ENCODE measurements at places on chromosomes 2 and 18.

GRCh38 chr18:45197526-45197970, 417.7 kb upstream of the SLC14A2 start:
- DNase-seq, result no peak

GRCh38 chr18:27860011-27860410, 316.9 kb downstream of the CDH2 start:
- DNase-seq, result no peak

DNA sequence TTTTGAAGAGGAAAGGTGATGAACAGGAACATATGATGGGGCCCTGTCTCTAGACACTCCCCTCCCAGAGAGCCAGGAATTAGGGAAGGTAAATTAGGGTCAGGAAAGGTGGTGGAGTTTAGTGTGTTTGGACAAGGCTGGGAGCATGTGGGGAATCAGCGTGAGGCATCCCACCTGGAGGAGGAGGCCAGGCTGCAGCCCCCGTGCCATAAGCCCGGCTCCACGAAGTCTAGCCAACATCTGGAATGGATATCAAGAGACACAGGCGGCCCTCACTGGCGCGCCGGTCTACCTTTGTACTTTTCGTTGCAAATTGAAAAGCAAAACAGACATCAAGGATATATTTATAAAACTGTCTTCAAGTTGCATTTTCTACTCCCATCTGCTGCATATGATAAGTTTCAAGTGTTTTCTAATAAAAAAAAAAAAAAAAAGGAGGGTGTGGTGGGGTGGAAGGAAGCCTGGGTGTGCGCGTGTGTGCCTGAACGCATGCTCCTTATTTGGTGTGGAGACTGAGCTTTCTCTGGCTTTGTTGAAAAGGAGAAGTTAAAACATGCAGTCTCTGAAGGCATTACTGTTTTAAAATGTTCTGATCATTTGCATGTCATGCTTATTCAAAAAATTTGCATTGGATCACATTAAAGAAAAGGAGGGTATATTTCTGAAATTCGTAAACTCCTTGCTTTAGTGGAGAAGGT, 546.7 kb upstream of the ID2 start:
- DNase-seq, result no peak

- no peak for DNase-seq
Measured at GRCh38 chr2:101744832-101745231, 47.3 kb downstream of the MAP4K4 start.

- DNase-seq, result no peak
Measured at GRCh38 chr2:202442882-202443281, 66.8 kb downstream of the BMPR2 start.

DNA sequence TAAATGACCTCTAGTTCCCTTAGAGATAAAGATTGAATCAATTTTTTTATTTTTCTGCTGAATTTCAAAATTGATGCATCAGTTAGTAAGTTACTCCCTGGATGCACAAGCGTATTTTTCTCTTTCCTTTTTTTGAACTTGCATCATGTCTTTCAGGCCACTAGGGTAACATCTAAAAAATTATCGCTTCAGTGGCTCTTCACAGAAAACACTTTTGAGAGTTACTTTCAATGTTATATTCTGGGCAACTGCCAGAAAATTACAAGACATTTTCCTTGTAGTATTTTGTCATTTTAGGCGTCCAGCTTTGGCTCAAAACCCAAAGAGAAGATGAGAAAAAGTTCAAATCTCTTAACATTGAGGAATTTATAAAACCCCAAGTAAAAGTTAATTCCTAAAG, 59.8 kb downstream of the DSEL start:
- DNase-seq, result no peak

GRCh38 chr18:13548966-13549879, 177.1 kb downstream of the FAM210A start:
- DNase-seq, result no peak

GRCh38 chr2:7020468-7020867, 103.3 kb downstream of the RNF144A start:
- DNase-seq, result no peak

DNA sequence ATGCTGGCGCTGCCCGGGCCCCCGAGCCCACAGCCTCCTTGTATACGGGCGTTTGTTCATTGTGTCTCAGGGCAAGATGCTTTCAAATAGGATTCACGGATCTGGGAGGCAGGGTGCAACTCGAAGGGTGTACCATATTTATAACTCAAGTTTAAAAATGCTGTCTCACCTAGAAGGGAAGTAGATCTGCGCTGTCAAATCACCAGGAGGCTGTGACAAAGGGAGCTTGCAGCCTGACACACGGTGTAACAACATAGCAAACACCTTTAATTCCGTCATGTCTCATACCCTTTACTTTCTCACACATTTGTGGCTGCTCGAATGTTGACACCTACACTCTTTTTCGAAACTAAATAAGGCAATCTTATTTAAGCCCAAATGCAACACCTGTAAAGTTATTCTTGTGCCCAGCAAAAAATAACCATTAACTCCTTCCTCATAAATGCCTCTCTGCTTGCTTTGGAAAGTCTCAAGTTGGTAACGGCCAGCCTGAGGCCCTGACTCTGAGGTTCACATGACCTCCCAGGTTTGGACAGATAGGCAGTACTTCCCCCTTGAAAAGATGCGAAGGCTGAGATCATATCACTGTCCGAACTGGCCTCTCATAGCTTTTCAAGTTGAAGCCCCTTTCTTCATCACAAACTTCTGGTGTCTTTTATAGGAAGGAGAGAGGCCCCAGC, 11.6 kb downstream of the ZEB2 start:
- no peak for DNase-seq

- peak; percentile 2 for DNase-seq
Measured at GRCh38 chr18:63783394-63783793, 8.2 kb downstream of the SERPINB7 start.

DNA sequence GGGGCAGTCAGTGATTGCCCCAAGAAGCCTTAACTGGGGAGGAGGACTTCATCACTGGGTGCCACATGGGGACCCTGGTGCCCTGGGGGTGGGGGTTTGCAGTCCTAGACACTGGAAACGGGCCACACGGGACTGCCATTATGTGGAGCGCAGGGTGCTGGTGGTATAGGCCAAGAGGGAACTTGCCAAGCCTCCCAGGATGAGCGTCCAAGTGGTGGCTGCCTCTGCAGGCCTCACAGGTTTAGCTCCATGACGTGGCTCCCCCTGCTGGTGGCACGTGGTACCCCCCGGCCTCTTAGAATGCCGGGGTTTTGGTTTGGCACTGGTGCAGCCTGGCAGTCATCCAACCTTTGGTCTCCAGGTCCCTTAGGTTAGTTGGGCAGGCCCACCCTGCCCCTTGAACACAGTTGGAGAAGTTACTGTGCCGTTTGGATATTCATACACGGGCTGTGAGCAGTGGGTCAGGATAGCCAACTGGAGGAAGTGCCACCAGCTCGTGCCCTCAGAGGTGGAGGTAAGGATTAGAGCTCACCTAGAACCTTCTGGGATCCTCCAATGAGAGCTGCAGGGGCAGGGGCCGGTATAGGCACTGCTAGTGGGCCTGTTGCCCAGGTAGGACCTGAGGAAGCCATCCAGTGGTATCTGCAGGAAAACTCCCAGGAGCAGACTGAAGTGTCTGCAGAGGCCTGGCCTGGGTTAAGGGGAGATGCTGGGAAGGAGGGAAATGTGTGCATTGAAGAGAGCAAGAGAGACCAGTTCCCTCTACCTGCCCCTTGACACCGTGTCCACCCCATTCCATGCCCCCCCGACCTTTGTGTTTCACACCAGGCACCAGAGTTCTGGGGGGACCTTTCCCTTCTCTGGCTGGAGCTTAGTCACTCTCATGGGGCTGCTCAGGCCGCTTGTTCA, 5.7 kb downstream of the PTMA start:
- DNase-seq, result peak; percentile 87

DNA sequence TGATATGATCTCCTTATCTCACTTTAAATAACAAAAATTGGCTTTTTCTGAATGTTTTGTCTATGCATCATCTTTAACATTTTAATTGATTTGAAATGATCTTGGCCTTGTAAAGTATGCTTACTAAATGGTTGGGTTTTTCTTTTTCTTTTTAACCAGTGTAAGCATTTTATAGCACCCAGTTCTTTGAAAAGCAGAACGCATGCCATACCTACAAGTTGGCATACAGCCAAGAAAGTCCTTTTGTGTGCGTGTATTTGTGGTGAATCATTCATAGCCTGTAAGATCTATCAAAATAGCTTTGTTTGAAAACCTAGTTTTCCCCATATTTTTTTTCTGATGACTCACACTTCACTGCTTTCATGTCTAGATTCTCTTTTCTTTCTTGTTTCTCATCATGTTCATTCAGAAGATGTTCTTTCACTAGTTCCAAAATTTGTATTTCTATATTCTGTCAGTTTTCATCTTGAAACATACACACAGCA, 4.1 kb upstream of the VRK2 start:
- DNase-seq, result no peak

- no peak for DNase-seq
Measured at GRCh38 chr2:181394741-181395437, 62.3 kb upstream of the ITGA4 start.

GRCh38 chr2:24183366-24184069, 8.7 kb downstream of the FAM228A start:
- no peak for DNase-seq
